CMK (cell line): ENCODE measurements at places on chromosomes 4 and X.

- DNase-seq: no peak
These were observed 20.0 kb downstream of the SLC38A5 start for GRCh38 chrX:48450076-48450475.

GRCh38 chr4:158667651-158668198 lies 4.0 kb downstream of the C4orf46 start:
- peak; percentile 38 for DNase-seq

DNA sequence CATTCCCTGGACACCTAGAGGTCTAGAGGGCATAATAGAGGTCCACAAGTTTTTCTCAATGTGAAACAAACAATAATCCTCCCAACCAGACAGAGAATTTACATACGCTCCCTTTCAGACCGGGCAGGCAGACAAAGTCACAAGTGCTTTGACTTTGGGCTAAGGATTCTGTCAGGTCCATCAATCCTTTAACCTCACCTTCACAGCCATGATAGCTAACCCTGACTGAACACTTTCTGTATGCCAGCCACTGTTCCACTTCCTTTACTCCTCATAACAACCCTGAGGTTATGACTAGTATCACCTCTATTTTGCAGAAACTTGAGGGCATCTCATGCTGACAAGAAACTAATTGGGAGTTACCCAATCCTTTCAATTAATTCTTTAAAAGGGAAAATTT lies 118.8 kb upstream of the AFF2 start:
- no peak for DNase-seq

DNA sequence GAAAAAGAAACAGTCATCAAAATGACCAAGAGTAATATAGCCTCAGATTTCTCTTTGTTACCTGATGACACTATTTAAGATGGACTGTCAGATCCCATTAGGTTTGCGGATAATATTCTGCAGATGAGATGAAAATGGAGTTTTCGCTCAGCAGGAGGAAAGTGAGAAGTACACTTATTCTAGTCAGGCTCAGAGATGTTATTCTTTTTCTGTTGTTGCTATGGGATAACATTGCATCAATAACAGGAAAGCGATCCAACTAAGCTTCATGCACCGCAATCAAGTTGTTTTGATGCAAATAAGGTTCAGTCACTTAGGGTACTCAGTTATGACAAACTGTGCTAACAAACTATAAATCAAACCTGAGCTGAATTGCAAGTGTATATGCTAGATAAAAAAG lies 415.0 kb downstream of the CCSER1 start:
- DNase-seq: no peak

GRCh38 chrX:10750581-10750980 lies 130.2 kb upstream of the MID1 start:
- DNase-seq: no peak

DNA sequence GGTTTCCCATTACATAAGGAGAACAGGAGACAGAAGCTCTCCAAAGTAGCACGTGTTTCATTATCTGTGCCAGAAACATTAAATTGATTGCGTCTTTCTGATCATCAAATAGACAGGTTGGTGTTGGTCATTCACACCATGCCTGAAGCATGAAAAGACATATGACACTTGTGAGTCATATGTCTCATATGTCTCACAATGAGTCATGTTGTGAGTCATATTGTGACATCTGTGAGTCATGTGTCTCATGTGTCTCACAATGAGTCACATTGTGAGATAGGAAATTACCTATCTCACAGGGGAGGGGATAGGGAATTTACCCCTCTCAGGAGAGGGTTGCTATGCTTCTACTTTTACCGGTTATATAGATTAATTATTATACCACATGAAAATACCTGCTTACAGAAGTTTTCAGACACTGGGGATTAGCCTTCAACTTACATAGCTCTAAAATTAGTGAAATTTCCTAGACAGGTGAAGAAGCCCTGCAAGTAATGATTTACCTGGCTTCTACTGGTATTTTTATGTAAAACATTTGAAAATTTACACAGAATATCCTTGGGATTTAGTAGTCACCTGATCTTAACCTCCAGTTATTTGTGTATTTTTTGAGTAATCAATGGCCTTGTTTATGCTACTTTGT lies 80.8 kb downstream of the NPFFR2 start:
- DNase-seq: no peak

GRCh38 chr4:2832309-2832980 lies 11.2 kb upstream of the ADD1 start:
- DNase-seq: no peak

DNA sequence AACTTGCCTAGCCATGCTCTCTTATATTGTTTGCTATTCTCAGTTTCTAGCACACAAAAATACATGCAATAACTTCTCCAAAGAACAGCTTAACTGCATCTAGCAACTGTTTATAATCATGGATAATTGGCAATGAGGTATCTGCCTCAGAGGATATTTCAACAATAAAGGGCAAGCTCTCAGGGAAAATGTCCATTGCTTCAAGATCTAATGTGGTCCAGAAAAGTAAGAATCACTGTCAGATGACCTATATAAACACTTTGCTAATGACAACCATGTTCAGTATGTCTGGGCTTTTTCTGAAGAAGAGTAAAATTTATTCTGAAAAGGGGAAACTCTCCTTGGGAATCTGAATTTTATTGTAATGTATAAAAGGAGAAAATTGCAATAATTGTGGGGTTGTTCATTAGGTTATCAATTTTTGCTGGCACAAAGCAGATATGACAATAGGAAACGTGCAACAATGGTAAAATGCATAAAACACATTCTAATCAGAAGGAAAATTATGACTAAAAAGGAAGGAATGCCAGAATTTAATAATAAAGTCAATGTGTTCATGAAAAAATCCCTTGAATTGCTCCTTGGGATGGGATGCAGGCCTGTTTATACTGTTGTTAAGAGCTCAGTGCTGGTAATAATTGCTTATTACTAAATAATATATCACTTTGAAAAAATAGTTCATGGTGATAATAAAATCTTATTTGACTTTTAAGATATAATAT lies 90.3 kb downstream of the ANTXR2 start:
- DNase-seq: no peak

GRCh38 chr4:143148521-143148920 lies 36.2 kb upstream of the USP38 start:
- no peak for DNase-seq

GRCh38 chr4:34412911-34413310 lies 1831.4 kb downstream of the ARAP2 start:
- no peak for DNase-seq

DNA sequence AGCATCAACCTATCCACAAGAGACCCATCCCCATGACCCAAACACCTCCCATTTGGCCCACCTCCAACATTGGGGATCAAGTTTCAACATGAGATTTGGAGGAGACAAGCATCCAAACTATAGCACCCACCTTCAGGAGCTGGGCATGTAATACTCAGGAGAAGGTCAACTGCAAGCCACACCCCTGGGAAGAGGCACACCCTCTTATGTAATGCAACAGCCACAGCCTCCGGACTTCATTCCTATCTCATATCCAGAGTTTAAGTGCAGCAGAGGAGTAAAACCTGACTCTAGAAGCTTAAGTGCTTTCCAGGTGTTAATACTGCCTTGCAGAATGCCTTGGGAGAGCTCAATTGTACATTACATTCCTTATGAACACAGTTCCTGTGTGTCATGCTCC lies 197.4 kb downstream of the PTTG2 start:
- no peak for DNase-seq

- no peak for DNase-seq
These were observed 191.1 kb upstream of the TTC29 start for GRCh38 chr4:147136751-147137150.

DNA sequence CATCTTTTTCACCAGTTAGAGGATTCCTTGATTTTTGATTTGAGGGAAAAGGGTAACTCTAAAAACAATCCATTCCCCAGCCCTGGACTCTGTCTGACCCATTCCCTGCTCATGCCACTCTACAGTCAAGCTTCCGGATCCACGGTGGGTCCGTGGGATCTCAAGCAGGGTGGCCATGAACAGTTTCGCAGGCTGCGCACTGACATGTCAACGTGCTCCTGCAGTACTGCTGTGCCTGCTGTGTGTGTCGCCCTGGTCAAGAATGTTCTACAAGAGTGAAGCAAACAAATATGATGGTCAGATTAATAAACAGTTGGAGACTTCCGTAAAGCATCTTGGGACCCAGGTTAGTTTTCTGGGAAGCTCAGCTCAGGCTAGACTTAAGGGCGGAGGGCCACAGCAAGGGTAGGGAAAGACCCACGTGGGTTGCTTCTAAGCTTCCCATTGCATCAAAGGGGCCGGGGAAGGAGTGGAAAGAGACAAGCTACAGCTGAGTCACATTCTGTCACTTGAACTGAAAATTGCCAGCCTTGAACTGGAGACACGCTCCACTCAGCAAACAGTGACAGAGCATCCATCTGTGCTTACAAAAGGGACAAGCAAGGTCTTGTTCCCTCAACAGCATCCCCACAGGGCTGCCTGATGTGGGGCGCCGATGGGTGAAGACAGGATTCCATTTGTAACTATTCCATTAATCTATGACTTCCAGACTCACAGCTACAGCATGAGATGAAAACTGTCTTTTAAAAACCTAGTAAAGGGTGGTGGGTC lies 81.8 kb downstream of the MTMR1 start:
- no peak for DNase-seq

DNA sequence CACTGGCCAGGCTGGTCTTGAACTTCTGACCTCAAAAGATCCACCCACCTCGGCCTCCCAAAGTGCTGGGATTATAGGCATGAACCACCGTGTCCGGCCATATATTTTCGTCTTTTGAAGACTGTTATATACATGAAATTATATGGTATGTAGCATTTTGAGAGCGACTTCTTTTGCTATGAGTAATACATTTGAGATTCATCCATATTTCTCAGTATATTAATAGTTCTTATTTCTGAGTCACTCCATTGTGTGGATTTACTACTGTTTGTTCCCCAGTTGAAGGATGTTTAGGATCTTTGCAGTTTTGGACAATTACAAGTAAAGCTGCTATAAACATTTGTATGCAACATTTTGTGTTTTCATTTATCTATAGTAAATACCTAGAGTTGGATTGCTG lies 34.9 kb downstream of the GNL3L start:
- no peak for DNase-seq

- no peak for DNase-seq
These were observed 204.1 kb upstream of the DDX53 start for GRCh38 chrX:22795671-22796070.

DNA sequence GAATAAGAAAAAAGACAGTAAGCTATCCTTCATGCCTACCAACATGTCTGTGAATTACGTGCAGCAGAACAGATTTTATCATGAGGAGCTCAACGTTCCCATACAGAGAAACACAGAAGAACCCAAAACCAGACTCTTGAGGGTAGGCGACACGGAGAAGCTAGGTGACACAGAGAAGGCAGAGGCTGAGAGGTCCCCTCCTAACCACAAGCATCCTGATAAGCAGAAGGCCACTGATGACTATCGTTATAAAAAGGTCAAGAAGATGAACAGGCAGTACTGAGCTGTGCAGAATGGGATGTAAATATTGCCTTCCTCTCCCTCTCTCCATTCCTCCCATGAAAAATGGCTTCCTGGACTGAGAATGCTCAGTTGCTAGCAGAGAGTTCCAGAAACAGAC lies 350.2 kb upstream of the BOD1L1 start:
- DNase-seq: peak; percentile 56

DNA sequence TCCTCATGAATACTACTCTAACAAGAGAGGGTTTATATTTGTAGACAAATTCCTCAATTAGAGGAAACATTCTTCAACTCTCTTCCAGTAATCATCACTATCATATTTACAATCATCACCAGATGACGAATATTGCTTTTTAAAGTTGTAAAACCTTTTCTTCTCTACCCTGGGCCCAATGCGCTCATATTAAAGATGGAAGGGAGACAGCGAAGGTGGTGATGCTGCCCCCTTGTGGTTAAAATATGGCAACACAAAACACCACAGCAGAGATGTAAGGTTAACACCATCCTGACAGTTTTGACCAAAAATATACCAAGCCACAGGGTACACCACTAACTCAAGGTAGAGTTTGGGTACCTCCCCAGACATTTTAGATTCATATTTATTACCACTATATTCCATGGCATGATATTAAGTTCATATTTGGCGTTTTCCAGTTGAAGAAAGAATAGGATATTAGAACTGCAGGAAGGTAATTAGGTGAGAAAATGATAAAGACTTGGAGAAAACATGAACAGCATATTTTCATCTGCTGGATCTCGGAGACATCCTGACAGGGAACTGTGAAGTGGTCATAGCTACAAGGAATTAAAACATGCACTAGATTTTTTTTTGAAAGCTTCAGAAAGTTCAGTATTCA lies 72.8 kb downstream of the SLC9A7 start:
- peak; percentile 18 for DNase-seq

GRCh38 chrX:149283853-149284252 lies 221.3 kb downstream of the IDS start:
- no peak for DNase-seq

- DNase-seq: no peak
These were observed 68.3 kb upstream of the PGM2 start for GRCh38 chr4:37758226-37758625.

DNA sequence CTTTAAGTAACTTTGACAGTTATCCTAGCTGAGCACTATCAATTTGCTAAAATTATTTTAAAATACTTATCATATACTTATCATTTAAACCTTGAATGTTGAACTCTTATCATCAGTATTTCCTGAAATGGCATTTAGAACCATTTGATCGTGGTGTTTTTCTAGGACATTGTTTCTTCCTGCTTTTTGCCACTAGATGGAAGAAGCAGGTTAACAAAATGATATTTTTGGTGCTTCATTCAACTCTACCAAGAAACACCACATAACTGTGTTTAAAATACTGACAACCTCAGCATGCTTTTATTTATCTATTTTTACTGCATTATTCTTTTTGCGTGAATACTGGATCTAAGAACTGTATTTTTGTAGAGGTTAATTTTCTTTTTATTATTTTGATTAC lies 44.6 kb downstream of the C4orf33 start:
- DNase-seq: no peak

DNA sequence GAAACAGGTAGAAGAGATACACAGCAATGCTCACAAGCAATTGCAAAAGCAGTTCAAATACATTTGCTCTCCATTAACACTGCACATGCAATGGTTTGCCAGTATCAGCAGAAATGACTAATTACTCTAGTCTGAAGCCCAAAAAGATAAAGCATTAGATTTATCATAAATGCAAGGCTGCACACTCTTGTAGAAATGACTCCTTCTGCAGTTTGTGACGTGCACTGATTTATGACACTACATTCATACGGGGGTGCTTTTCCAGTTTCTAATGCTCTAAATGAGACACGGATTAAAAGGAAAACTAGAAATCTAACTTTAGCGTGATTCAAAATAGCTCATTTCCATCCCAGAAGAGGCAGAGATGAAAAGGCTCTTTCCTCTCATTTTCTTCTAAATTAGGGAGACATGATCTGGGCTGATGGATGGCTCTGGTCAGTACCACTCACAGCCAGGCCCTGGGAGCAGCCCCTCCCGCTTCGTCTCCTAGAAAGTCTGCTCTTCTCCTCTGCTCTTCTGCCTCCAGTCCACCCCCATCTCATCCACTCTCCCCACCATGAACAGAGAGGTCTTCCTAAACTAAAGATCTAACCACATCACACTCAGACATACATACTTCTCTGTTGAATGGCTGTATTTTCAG lies 33.2 kb downstream of the PPP2R2C start:
- DNase-seq: no peak

GRCh38 chr4:70993181-70994068 lies at the start of gene DCK:
DCK (plus strand) TSS chr4:70993649; CDS start chr4:70993836, 187 bp downstream.
- peak; percentile 78 for DNase-seq

GRCh38 chrX:109283870-109284269 lies 198.0 kb downstream of the GUCY2F start:
- no peak for DNase-seq
